ENCODE measurements at places on chromosomes 7 and 10. TPM values are rescaled to one million over a fixed set of nuclear protein-coding genes. Genes with fewer than 3 reads are reported as not detected.

GRCh38 chr10:48896756-48897440 is 42.7 kb downstream of the LRRC18 start:
- DNase-seq, result no peak

DNA sequence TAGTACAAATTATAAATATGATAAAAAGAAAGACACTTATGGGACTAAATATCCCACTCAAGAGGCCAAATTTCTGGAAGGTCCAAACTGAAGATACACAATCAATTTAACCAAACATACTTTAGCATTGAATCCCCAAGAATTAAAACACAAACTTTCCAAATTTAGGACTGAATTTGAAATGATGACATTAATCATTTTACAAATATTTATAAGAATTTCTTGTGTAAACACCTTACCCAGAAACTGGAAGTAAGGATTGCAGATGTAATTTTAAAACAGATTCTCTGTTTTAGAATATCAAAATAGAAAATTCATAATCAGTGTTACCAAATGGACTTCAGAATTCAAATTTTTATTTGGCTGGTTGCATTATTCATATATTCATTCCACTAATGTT is 588.2 kb upstream of the KCND2 start:
- DNase-seq, result peak; percentile 8

IL15RA gene
- 13.7 TPM for total RNA-seq

GRCh38 chr10:13987446-13987845 is 343.3 kb downstream of the FRMD4A start:
- peak; percentile 58 for DNase-seq

- peak; percentile 53 for DNase-seq
These were observed 170.9 kb upstream of the SMIM30 start for GRCh38 chr7:113289140-113289740.

DNA sequence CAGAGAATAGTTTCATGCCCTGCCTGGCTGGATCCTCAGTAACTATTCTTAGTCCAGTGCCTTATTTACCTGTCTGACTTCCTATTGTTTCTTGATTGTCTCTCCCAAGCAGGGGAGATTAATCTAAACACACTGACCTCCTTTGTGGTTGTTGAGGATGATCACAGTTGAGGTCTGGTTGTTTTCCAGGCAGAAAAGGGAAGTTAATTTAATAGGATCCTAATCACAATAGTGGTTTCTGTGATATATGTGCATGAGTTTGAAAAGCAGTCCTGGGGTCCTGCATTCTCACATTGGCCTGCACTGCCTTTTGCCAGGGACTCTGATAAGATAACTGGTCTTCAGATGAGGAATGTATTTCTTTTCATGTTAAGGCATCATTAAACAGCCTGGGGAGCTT is 130.1 kb downstream of the SND1 start:
- no peak for DNase-seq

DNA sequence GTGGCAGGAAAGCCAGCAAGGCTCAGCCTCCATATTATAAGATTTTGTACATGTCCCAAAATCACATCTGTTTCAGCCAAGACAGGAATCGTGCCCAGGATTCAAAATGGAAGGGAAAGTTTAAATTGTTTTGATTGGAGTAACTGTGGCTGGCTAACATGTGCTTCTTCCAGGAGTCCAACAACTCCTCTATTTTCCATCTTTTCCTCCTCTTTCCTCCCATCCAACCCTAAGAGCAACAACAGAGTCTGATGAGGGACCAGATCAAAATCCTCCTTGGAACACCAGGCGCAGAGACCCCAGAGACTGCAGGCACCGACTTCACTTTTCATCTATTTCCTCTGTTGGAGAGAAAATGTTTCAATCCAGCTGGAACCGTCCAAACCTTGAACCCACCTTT is 36.0 kb upstream of the SVIL start:
- DNase-seq, result no peak
